ENCODE measurements at places on chromosomes 2 and 18.
A peak's percentile ranks its signal among the peaks of the same experiment; 100 is the strongest.

GRCh38 chr2:28350196-28350595 lies 42.5 kb upstream of the FOSL2 start:
- DNase-seq, result no peak

GRCh38 chr2:43685357-43685756 lies 9.1 kb upstream of the C1GALT1C1L start:
- DNase-seq, result no peak

GRCh38 chr2:169365029-169365480 lies 2.7 kb upstream of the LRP2 start:
- no peak for DNase-seq

- DNase-seq, result no peak
These were observed 824.9 kb upstream of the CRIM1 start for GRCh38 chr2:35530615-35531135.

- no peak for DNase-seq
These were observed 24.9 kb downstream of the FHL2 start for GRCh38 chr2:105373895-105374401.

DNA sequence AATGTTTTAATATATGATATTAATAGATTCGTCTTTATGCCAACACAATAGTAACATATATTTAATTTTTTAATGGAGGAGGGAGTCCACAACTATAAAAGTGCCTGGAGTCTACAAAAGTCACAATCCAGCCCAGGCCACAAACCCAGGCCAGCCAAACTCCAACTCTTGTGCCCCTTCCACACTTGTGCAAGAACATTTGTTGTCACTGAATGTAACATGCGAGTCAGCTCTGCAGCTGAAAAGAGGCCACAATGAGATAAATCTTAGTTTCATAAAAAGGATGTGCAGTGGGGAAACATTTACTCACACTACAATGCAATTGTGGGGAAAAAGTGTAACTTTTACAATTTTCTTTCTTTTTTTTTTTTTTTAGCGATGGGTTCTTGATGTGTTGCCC lies 110.8 kb downstream of the MCFD2 start:
- no peak for DNase-seq

GRCh38 chr18:12293831-12294230 lies 14.2 kb upstream of the TUBB6 start:
- DNase-seq, result no peak

DNA sequence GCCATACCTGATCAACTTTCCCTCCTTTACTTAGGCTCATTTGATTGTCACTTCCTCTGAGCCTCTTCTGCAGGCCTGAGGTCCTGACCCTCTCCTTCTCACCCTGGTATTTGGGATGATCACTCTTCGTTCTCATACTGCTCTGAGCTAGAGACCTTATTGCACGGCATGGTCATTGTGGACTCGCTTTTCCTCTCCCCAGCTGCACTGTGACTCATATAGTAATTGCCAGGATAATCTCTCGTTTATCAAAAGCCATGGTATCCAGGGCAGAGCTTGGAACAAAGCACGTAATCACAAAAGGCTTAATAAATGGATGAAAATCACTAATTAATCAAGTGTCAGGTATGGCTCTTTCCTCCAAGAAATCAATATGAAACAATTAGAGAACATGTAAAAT lies 40.9 kb upstream of the TRIB2 start:
- no peak for DNase-seq

DNA sequence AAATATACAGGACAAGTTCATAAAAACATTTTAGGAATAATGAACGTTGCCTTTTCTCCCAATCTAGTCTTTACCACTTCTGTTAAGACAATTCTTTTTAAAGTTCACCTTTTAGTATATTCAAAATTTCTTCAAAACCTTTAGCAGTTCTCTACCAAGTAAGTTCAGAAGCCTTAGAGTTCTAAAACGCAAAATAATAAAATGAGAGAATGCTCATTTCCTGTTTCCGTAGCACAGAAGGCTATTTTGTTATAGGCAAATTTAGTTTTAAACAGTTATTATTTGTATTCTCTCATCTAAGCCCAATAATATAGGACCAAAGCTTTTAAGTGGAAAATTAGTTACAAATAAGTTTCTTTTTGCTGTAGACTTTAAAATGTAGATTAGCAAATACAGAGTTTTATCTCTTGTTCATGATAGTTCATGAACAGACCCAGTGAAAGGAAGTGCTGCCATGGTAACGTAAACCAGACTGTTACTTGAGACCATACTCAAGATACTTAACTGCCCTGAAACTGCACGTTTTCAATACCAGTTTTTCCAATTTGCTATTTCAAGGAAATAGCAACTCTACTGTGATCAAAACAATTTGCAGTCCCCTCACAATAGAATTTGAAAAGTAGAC lies 173.1 kb upstream of the STON1 start:
- DNase-seq, result peak; percentile 25

- no peak for DNase-seq
These were observed 705.1 kb upstream of the GCFC2 start for GRCh38 chr2:76415821-76416220.

GRCh38 chr18:78912336-78912735 lies 67.3 kb upstream of the SALL3 start:
- DNase-seq, result no peak

- DNase-seq, result no peak
These were observed 215.6 kb upstream of the NABP1 start for GRCh38 chr2:191462370-191462769.

DNA sequence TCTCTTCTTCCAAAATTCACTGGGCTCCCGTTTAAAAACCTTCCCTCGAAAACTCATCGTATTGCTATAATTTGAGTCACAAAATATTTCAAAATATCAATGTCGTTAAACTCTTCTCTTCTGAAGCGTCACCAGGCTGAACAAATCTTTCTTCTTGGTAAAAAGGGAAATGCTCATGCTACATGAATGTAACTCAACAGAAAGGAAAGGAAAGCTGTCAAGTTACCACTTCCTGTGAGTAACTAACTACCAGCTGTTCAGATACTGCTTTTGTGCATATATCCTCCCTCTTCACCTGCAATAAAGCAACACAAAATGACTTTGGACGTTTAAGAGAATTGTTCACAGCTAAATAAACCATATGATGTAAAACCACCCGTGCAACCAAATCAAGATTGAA lies 95.4 kb downstream of the DOCK10 start:
- DNase-seq, result peak; percentile 50

DNA sequence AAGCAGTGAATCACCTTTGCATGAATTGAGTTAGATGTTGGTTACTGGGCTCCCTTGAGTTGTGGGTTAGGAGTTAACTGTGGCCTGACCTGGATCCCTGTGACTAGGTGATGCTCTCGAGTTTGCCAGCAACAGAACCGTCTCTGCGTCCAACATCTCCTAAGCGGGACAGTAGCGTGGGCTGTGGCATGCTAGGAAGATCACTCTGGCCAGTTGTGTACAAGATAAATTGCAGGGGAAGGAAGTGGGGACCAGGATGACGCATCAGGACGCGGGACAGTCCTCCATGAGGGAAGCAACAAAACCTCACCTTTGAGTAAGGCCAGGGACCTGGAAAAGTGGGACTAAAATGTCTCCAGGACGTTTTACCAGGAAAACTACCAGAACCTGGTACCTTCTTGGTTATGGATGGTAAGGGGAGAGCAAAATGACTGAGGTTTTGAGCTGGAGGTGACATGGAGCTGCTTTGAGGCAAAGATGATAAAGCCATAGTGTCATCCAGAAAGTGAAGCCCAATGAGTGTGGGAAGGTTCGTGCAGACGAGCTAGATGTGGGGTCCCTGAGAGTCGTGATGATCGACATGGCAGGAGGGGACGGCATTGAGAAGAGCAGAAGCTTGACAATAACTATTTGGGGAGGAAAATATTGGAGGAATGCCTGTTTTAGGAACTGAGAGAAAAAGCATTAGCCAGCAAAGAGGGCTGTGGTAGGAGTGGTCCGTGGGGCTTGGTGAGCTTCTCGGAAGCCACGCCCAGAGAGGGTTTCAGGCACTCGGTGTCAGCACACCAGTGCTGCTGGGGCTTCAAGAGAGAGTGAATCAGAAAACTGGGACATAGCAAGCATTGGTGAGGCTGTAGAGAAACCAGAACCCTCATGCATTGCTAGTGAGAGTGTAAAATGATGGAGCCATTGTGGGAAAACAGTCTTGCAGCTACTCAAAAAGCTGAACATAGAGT lies 95.1 kb downstream of the SMAD7 start:
- DNase-seq, result no peak

DNA sequence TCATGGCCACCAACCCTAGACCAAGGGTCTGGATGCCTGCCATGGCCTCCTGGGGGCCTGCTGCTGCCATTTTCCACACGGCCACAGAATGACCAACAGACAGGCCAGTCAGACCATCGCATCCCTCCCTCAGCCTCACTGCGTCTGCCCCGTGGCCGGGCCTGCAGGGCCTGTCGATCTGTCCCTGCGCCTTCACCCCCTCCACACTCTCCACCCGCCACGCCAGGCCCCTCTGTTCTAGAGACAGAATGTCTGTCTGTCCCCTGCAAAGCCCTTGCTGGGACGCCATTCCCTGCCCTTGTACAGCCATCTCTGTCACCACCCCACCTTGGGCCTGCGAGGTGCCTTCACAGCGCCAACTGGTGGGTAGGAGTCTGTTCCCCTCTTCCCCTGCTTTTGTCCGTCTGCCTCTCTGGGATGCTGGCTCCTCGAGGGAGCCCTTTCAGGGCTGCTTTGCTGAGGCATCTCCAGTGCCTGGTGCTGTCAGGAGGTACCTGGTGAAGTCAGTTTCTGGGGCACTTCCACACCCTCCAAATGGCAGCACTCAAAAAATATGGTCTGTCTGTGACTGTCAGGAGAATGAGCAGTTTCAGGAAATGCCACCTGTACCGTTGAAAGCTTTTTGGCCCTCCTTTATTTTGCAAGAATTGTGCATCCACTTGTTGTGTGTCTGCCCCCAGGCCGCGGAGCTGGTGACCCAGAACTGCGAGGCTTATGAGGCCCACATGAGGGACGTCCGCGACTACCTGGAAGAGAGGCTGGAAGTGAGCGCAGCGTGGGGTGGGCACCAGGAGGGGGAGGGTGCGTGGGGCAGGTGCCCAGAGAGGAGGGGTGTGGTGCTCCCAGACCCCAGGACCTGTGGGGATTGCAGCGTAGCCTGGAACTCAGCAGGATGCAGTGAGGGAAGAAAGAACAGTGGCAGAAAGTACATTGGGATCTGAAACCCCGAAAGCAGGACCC lies 6.7 kb upstream of the ESPNL start:
- no peak for DNase-seq

GRCh38 chr2:152743002-152743401 lies 24.6 kb downstream of the ARL6IP6 start:
- DNase-seq, result no peak

- DNase-seq, result no peak
These were observed 36.6 kb upstream of the DSC1 start for GRCh38 chr18:31199190-31199769.

DNA sequence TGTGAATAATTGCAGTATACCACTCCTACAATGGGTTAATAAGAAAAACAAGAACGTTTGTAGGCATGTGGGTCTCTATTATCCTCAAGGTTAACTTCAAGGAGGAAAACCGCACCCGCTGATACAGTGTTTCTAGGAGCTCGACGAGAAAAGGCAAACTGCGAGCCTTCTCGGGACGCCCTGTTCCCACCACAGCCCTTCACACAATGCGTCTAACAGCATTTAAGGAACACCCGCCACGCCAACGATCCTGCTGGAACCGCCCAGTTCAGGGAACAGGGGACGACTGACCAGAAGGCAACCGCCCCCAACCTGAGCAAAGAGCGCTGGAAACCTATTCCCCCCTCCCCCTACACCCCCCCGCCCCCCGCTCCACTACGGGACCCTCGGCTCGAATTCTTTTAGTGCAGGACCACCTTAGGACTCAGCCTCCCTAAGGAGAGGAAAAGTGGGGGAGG lies 710 bp upstream of the TMSB10 start:
- DNase-seq, result no peak

DNA sequence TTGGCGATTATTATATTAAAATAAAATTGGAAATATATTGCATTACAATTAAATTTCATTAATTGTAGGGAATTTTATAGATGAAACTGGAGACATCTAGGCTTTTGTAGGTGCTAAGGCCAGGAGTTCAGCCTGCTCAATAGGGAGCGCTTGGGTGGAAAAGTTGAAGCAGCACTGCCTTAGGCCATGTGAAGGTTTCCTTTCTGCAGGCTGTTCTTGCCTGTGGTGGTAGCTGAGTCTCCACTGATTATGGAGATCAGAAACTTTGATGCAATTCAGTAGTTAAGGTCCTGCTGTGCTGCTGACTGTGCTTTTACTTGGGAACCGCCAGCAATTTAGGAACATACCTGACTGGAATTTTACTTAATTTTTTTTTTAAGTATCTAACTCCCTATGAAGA lies 179.9 kb upstream of the BOD1L2 start:
- DNase-seq, result no peak

GRCh38 chr2:229417176-229417575 lies 146.1 kb upstream of the PID1 start:
- DNase-seq, result no peak

DNA sequence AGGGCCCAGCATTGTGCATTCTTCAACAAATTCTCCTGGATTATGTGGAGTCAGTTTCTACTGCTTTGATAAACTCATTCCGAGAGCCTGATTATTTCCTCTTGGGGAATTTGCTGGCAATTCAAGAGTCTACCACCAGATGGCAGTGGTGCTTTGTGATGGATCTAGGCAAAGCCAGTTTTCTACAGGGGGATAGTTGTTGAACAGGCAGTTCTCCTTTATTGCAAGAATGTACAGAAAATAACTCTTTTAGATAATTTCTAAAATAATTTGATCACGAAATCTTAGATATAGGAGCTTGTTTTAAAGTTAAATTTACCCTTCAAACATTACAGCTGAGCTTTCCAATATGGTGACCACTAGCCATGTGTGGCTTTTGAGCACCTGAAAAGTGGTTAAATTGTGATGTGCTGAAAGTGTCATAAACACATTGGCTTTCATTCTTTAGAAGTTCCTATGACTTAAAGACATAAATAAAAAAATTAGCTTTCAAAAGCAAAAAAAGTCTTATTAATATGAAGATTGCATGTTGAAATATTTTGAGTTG lies 66.7 kb upstream of the HAAO start:
- DNase-seq, result peak; percentile 69

GRCh38 chr2:223863491-223863890 lies 26.1 kb upstream of the AP1S3 start:
- no peak for DNase-seq

DNA sequence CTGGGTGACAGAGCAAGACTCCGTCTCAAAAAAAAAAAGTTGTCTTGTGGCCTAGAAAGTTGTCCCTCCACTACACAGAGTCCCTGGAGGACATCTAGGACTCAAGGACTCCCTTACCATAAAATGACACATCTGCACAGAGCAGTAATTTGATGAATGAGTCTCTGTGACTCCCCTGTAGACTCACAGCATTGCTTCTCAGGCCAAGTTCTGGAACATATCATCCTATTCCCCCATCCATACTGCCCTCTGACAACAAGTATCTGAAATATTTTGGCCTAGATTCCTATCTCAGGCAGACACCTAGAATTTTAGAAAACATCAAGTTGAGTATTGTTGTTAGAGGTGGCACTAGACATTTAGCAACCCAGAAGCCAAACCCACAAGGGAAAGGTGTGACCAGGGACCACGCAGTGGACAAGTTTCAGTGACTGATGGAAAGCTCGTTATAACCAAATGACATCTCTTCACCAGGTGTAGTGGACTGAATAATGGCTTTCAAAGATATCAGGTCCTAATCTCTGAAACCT lies 97.9 kb upstream of the ATP8B1 start:
- peak; percentile 34 for DNase-seq

- DNase-seq, result no peak
These were observed 270.1 kb downstream of the EIPR1 start for GRCh38 chr2:3107567-3107966.

- DNase-seq, result no peak
These were observed 5.9 kb downstream of the NEUROD1 start for GRCh38 chr2:181674461-181674860.

GRCh38 chr2:9753276-9753600 lies 90.0 kb upstream of the TAF1B start:
- peak; percentile 63 for DNase-seq

GRCh38 chr2:190123956-190124355 lies 61.4 kb upstream of the MSTN start:
- DNase-seq, result peak; percentile 48
